Activated CD8-positive, alpha-beta memory T cell treated with anti-CD3 and anti-CD28 coated beads for 1 hour (primary cell): ENCODE measurements at places on chromosomes 2 and 18.

DNA sequence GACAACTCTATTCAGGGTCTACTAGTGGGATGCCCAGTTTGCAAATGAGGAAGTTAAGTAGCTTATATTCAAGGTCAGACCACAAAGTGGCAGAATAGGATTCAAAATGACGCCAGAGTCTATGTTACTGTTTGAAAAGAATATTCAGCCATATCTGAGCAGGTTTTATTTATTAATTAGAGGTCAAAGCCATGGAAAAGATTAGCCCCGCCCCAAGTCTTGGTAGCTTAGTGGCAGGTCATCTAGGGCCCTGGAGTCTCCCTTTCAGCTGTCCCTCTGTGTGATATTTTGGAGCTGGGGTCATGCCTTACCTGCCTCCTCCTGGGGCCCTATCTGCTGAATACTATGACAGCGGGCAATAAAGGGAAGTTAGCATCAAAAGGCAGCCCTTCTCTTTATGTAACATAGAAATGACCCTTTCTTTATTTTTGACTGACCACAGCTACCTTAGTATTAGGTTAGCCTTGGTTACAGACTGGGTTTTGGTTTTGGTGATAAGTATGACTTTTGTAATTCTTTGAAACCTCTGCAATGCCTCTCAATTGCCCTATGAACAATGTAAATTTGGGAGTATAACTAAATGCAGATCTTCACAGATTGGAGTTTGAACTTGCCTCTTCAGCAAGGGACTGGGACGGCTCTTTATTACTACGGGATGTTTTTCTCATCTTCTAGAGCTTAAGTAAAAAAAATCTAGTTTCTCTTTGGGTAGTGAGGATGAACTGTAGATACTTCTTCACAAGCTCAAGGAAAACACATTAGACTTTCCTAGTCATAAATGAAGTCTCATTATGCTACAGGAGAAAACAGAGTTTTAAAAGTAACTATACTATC, 153.0 kb upstream of the ITGA4 start:
- DNase-seq: no peak

- no peak for DNase-seq
Measured at GRCh38 chr2:18980786-18981430, 377.5 kb downstream of the OSR1 start.

DNA sequence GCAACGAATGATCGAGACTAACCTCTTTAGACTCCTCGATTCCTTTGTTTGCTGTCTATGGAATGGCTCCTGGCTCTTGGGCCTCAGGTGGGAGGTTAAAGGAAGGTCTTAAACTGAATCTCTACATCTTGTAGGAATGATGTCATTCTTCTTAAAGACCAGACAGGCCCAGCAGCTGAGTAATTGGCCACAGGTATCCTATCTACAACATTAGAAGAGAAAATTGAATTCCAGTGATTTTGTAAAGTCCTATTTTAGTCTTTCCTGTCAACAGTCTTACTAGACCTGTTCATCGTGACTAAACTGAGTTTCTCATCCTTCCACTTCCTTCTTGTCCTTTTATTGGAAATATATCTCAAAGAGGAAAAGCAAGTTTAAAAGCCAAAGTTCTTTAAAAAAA, 274.8 kb downstream of the ALPK2 start:
- no peak for DNase-seq

- DNase-seq: no peak
Measured at GRCh38 chr2:23478933-23479683, 94.1 kb downstream of the KLHL29 start.

DNA sequence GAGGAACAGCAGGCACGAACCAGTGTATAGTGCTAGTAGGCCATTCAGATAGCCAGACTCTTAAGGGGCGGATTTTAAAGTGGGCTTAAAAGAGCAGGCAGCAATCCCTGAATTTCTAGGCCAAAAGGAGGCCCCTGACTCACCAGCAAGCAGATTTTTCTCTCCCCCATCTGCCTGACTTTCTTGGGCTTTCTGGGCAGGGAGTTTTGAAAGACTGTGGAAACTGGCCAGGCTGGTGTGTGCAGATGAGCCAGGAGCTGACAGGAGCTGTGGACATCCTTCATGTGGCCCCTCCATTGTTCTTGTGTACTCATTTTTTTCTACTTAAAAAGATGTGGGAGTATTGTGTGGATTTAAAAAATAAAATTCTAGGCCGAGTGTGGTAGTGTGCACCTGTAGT, 59.0 kb downstream of the GLI2 start:
- no peak for DNase-seq

GRCh38 chr18:59395226-59396175, 36.4 kb upstream of the LMAN1 start:
- no peak for DNase-seq

DNA sequence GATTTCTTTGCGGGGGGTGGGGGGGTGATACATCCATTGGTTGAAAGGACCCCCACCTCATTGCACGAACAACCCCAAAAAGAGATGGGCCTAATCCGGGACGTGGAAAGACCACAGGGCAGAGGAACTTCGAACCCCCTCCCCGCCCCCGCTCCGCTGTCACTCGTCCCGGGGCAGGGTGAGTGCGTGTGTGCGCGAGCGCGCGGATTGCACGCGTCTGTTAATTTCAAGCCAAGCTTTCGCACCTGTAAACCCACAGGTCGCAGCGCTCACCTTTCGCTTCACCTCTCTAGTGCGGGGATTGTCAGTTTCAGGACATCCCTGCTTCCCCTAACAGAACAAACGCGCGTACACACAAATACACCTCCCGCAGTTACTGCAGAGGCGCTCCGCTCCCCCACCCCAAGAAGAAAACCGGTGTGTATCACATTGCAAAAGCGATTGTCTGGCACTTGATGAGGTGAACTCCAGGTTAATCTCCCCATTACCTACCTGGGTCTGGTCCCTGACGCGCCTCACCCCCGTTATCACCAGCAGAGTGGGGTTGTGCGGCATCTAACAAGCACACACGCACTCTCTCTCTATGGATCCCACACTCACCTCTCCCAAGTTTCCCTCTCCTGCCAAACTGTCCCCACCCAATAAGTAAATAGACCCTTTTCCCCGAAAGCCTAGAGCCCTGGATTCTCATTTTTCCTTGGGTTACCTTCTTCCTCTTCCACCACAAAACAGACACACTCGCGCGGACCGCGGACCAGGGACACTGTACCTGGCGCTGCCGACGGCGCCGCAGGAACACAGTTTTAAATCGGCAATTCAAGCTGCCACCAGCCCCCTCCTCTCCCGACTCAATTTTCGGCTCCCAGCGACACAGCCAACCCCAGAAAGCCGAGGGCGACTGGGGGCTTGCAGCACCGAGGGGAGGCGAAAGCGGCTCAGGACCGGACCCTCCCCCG, 1.0 kb downstream of the CYP26B1 start:
- DNase-seq: no peak

DNA sequence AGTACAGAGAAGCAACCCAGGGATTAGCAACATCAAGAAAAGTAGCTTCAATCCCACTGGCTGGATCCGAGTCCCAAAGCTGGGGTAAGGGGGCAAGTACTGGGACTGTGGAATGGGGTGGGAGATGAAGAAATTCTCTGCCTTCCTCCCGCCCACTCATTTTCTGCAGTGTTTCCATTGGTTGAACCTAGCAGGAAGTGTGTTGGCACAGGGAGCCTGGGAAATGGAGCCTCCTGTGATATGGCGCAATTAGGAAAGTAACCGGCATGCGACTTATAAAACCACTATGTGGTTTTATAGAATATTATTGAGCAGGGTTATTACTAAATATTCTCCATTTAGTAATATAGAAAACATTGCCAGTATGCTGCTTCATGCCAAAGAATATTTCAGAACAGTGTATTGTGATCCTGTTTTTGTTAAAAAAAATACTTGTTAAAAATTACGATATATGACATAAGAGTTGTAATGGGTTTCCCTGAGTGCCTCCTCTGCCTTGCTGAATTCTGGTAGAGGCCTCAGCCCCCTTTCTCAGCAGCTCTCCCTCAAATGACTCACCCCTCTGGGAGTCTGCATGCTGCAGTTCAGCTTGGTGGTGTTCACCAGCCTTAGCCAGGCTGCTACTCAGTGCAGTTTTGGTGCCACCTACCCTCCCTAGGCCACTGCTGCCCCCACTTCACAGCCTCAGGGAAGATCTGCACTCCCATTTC, 60.5 kb downstream of the HK2 start:
- no peak for DNase-seq

GRCh38 chr2:137255990-137256389, 490.6 kb downstream of the THSD7B start:
- DNase-seq: no peak

DNA sequence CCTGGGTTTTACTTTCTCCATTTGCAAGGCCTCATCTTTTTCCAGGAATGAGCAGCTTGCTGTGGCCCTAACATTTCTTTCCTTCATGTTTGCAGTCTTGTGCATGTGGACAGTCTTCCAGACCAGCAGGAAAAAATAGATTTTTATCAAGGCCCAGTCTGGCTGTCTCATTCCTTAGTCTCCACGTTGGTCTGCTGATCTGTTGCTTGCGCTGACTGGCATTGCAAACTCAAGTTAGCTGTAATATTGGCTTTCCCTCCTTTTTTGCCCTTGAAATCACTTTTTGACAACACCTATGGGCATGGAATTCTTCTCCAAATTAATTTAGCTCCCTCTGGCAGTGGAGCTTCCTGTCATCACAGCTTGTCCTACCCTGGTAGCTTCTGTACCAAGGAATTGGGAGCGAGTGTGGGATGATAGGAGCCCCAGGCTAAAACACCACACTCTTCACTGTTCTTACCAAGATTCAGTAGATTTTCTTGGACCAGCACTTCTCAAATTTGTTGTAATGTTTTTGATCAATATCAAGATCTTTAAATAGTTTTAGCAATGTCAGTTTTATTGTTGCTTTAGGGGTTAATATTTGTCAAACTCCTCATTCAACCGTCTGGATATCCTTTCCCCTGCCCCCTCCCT, 48.2 kb downstream of the DIS3L2 start:
- no peak for DNase-seq

GRCh38 chr18:9015689-9016088, 86.8 kb upstream of the NDUFV2 start:
- no peak for DNase-seq

GRCh38 chr2:164205347-164205746, 415.9 kb downstream of the GRB14 start:
- DNase-seq: no peak

DNA sequence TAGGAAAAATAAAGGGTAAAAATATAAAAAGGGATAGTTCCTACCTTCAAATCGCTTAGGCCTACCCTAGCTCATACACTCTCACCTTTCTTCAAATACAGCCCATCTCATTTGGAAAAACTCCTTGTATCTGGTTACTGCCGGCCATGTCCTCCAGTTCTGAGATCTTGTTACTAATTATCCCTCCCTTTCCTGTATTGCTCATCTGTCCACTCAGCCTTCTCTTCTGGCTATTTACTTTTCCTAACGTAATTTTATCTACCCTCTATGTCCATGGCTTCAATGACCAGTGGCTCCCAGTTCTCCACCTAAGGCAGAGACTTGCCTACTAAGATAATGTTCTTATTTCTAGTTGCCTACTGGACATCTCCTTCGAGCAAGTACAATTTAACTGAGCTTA, 342.9 kb upstream of the ACVR2A start:
- no peak for DNase-seq

DNA sequence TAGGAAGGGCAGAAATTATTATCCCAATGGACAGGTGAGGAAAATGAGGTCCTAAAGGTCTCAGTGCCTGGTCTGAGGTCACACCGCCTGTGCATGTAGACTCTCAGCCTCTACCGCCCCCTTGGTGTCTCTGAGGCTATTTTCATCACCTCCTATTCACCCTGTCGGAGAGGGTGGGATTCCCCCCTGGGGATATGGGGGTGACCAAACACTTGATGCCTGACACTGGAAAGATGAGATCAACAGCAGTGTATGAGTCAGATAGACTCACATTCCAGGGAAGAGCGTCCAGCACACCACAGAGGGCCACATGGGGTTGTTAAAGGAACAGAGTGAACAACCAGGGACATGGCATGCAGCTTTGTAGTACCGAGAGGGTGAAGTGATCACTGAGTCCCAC, 199.7 kb downstream of the SMAD2 start:
- no peak for DNase-seq

DNA sequence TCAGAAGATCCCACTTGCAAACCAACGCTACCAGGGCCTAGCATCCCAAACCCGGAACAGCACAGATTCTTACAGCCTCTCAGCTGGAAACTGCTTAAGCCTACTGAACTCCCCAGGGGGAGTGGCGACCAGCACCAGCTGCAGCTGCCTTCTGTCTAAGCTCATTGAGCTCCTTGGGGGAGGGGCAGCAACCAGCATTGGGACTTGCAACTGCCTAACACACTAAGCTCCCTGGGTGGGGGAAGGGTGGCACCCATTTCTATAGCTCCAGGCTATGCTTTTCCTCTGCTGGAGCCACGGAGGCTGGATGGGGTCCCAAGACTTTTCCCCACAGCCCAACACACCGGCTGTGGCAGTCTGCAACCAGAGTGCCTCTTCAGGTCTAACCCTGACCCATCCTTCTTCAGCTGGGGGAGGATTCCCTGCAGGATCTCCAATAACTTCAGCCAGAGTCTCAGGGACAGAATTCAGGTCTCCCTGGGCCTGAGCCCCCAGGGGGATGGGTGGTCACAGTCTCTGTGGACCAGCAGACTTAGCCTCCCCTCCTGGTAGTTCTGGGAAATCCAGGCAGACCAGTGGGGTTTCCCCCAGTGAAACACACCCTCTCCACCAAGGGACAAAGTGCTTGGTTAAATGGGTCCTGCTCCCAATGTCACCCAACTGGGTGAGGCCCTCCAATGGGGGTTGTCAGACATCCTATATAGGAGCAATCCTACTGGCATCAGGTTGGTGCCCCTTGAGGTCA, 45.9 kb upstream of the ITGA4 start:
- no peak for DNase-seq

- no peak for DNase-seq
Measured at GRCh38 chr2:78817430-78817829, 208.1 kb upstream of the REG3G start.

- DNase-seq: no peak
Measured at GRCh38 chr18:28715206-28715605, 538.3 kb upstream of the CDH2 start.

DNA sequence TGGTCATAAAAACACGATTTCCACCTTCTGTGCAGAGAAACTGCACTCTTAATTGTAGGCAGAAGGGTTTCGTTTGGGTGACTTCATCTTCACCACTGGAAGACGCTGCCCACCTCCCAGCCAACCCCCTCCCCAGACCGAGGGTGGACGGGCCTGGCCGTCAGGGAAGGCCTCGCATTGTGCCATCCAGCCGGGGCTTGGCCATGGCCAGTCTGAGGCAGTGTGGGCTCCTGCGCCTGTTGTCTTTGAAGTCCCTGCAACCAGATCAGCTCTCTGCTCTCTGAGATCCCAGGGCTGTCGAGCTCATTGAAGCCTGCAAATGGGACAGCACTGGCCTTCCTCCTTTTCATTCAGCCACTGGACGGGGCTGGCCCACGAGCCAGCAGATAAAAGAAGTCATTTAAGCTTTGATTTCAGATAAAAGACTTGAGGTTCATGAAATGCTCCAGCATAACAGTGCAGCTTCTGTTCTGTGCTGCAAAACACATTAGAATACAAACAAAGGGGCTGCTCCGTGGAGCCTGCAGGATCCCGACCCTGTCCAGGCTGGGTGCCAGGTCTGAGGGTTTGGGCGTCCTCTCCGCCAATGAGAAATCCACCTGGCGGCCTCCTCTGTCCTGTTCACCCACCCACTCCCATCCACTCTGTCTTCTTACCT, 253.5 kb downstream of the LDLRAD4 start:
- no peak for DNase-seq

- DNase-seq: no peak
Measured at GRCh38 chr18:21629089-21629832, 17.1 kb downstream of the SNRPD1 start.

- no peak for DNase-seq
Measured at GRCh38 chr2:196262606-196263005, 91.2 kb upstream of the STK17B start.

- DNase-seq: no peak
Measured at GRCh38 chr18:58028109-58028784, 15.8 kb upstream of the NEDD4L start.
